Hepatocyte (in vitro differentiated cells): ENCODE measurements at places on chromosomes 16 and 17.

DNA sequence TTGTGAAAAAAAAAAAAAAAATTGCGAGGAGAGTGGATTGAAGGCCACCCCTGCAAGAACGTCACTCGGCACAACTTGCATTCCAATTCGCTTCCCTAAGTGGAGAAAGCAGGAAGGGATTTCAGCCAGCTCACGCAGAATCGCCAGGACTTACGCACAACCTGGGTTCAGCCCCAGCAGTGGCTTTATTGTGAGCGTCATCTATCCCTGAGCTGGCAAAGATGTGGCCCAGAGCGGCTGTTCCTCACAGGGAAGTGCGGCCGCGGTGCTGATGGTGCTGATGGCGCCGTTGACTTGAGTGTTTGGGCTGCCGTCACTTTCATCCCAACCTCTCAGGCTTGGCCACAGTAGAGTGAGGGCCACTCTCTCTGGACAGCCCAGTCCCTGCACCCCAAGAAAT is 197.6 kb downstream of the NTN1 start:
- no peak for DNase-seq

GRCh38 chr17:33209671-33210070 is 83.4 kb downstream of the ASIC2 start:
- DNase-seq: no peak

DNA sequence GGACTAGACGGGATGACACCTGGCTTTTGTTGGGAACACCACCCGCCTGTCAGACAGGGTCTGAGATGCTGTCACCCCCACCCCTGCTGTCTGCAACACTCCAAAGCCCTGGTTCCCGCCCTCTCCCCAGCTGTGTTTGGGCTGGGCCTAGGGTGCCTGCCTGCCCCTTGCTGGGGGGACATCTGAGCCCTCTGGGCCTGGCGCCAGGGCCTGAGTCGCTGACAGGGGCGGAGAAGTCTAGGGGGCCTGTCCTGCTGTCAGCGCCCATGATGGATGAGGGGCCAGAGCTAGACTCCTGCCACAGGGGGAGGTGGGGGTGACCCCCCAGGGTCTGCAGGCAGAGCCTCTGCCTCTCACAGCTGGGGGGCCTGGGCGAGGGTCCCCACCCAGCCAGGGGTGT is 7.6 kb upstream of the PKMYT1 start:
- DNase-seq: no peak

DNA sequence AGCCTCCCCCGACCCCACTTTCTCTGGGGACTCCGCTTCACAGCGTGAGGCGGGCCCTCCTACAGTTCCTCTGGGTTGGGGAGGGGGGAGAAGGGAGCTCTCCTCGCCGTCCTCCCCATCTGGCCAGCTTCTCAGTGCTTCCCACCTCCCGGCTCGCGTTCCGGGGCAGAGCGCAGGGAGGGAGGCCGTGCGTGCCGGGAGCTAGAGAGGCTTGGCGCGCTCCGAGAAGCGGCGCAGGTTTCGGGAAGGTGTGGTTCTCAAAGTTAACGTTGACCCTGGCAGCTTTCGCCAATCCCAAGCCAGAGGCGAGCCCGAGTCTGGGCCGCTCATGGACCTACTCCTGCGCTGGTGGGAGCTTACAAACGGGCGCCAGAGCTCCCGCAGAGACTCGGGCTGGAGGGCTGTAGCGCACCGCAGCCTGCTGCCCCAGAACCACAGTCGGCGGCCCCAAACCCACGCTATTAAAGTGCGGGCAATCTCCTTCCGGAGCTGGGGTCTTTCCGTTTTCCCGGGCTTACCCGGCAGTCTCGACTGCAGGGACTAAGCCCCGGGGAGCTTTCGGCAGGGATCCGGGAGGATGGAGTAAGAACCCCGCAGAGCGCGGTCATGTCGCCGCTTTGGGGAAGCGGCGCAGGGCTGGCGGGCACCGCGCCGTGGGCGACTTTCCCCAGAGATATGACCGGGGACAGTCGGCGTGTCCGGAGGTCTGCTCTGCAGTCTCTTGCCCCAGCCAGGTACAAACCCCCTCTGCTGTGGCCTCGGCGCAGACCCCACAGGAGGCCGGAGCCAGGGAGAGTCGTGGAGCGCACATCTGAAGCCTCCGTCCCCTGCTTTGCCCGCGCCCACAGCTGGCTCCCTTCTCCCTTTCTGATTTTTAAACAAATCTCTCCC is 787 bp downstream of the CDH11 start:
- peak; percentile 28 for DNase-seq

DNA sequence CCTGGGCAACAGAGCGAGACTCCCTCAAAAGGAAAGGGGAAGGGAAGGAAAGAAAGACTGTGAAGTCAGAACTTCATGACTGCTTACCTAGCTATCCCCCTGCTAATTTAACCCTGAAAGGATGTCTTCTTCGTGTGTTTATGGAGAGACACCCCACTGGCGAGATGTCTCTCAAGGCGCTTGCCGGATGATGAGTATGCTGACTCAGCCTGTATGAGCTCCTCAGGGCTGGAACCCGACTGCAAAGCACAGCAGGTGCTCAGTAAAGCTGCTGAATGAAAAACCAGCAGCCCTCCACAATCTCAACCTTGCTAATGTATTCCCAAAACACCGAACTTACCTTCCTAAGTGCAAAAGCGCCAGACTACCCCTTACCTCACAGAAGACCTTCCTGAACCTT is 2.3 kb downstream of the ANKFY1 start:
- no peak for DNase-seq

- peak; percentile 90 for DNase-seq
Observed at GRCh38 chr16:24255456-24256371, at the start of gene CACNG3. TSS of gene CACNG3 (plus strand) at chr16:24256335. CDS start at chr16:24256755, 420 bp downstream.

DNA sequence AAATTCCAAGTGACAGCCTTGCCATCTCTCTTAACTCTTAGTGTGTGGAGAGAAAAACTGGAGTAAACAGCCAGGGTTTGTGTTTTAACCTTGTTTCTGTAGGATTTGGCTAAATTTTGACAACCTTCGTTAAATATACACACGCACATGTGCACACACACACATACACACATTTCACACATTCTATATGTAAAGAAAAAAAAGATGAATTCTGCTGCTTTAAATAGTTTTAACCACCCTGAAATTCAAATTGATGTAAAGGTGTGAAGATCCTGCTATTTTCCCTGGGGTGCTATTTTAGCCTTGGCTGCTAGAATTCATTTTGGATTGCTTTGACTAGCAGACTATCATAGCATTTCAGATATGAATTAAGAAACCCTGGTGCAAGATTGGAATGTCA is 191.9 kb downstream of the FTO start:
- DNase-seq: no peak

DNA sequence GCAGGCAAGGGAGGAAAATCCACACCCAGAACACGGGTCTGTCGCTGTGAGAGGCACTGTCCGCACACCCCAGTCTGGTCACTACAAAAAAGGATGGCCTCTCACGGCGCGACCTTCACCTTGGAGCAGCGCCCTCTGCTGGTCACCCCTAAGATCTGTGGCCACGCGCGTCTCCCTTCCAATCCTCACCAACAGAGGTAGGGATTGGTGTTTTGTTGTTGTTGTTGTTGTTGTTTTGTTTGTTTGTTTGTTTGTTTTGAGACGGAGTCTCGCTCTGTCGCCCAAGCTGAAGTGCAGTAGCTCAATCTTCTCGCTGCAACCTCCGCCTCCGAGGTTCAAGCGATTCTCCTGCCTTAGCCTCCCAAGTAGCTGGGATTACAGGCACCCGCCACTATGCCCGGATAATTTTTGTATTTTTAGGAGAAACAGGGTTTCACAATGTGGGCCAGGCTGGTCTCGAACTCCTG is 15.0 kb upstream of the C17orf58 start:
- peak; percentile 55 for DNase-seq

DNA sequence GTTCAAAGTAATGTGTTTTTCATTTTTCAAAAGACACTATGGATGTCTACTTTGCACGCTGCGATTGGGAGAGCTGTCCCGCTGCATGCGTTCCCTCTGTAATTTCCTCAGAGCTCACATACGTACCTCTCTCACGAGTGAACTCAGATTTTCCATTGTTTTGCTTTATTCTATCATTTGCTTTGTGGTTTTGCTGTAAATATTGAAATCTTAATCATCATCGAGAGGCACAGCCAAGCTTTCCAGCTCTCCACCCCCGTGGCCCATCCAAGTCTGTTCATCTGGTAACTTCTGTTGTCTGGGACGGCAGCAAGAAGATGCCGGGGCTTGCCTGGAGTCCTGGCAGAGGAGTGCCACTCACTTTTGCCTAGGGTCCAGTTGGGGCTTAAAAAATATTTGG is 21.1 kb downstream of the TMC6 start:
- no peak for DNase-seq

DNA sequence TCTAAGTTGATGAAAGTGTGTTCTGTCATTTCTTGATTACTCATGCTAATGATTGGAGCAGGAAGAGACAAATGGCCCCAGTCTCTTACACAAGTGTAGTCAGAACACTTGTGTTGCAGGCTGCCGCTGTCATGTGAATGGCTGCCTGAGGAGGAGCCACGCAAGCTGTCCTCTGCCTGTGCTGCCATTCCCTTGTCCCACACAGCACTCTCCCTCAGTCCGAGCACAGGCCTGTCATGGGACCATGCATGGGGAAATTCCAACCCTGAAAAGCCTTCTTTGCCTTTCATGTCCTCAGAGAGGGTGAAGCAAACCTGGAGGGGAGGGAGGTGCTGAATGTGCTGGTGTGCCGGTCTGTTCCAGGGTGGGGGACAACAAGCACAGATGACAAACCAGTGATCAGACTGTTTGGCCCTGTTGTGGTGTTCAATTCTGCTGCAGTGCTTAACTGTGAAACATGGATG is 109.4 kb downstream of the MRTFB start:
- no peak for DNase-seq
